ENCODE measurements at places on chromosomes 13 and 19. TPM values are rescaled to one million over a fixed set of nuclear protein-coding genes. Genes with fewer than 3 reads are reported as not detected.

ALOX5AP gene
- not detected for total RNA-seq

- no peak for DNase-seq
- H3K27ac ChIP-seq: no peak overlapping the region
- peaks cover 8% of the 10 kb centered on the region for H3K36me3 ChIP-seq
- no peak overlapping the region for H3K4me3 ChIP-seq
- H3K27me3 ChIP-seq: no peaks in the 10 kb centered on the region
These were observed 28.9 kb downstream of the MLLT1 start for GRCh38 chr19:6250909-6251308.

CILP2 gene
- total RNA-seq: 0.77 TPM

- H3K27ac ChIP-seq: no peak overlapping the region
- H3K4me1 ChIP-seq: no peaks in the 10 kb centered on the region
These were observed 153.7 kb upstream of the VSTM2B start for GRCh38 chr19:29372091-29372415.

DNA sequence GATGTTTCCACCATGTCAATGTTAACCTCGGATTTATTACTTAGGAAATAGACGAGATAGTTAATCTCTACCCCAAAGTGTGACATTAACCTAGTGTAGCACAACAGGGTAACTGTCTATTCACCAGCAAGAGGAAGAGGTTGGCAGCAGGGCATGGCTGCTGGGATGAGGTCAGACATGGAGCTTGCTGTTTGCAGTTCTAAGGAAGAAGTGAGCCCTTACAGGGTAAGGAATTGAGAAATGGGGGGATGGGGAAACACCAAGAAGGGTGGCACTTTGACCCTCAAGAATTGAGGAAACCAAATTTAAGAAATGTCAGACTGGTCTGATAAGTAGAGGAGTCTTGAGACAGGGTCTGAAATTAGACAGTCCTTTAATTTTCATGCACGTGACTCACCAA lies 62.4 kb downstream of the MBD3L2B start:
- H3K4me1 ChIP-seq: no peaks in the 10 kb centered on the region
- H3K27me3 ChIP-seq: no peaks in the 10 kb centered on the region
- H3K36me3 ChIP-seq: no peaks in the 10 kb centered on the region
- no peak overlapping the region for H3K4me3 ChIP-seq
- H3K27ac ChIP-seq: no peak overlapping the region

DNA sequence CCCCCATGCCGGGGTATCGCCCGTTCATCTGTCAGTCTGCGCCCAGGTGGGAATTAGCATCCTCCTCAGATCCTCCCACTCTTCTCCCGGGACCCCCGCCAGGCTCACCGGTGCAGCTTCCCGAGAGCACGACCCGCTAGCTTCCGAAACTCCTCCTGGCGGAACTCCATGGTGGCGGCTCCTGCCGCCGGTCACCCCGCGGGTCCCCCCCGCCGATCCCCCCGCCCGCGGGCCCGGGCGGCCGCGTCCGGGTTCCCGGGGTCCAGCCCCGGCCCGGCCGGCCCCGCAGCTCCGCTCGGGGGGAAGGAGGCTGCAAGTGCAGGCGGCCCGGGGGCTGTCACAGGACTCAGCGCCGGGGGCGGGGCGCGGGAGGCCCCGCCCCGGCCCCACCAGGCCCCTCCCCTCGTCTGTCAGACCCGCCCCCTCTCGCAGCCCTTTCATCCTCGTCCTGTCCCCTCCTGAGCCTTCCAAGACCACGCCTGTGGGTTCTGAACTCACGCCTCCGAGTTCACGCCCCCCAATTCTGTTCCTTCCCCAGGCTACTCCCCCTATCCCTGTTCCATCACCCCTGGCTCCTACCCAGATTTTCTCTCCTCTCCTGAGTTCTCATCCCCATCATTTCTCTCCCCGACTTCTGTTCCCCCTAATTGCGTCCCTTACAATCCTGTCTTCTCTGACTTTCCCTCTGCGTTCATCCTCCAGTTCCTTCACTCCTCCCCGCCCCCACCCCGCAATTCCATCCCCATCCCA lies at the start of gene SLC17A7:
SLC17A7 (minus strand) TSS at position 318 of the 750 bp plus-strand sequence; CDS start at position 170, 148 bp downstream.
- DNase-seq: peak; percentile 71
- H3K36me3 ChIP-seq: no peaks in the 10 kb centered on the region

- H3K27ac ChIP-seq: no peak overlapping the region
- no peaks in the 10 kb centered on the region for H3K36me3 ChIP-seq
- no peaks in the 10 kb centered on the region for H3K27me3 ChIP-seq
- H3K4me1 ChIP-seq: no peaks in the 10 kb centered on the region
- H3K4me3 ChIP-seq: peak overlapping the region; percentile 74
- no peak for DNase-seq
These were observed 1.3 kb upstream of the ZNF181 start for GRCh38 chr19:34732612-34733211.

CACTIN gene
- total RNA-seq: 36.3 TPM

- H3K27me3 ChIP-seq: no peaks in the 10 kb centered on the region
- DNase-seq: peak; percentile 39
- no peak overlapping the region for H3K27ac ChIP-seq
- no peaks in the 10 kb centered on the region for H3K36me3 ChIP-seq
These were observed 236.4 kb downstream of the ATP8A2 start for GRCh38 chr13:25608181-25608580.

DNA sequence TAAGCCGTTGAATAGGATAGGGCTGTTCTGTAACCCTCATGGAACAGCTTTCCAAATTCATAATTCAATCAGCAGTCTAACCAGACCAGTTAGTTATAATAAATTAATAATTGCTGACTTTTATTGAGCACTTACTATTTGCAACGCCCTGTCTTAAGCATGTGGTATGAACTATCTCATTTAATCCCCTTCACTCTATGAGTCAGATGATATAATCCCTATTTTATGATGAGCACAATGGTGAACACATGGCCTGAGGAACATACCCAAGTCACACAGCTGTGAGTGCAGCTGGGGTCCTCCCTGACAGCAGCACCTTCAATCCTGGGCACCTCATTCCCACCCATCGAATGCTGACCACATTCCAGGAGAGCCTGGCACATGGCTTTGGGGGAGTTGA lies 28.0 kb upstream of the SACS start:
- H3K4me3 ChIP-seq: no peak overlapping the region
- H3K27me3 ChIP-seq: no peaks in the 10 kb centered on the region
- no peak overlapping the region for H3K27ac ChIP-seq

DNA sequence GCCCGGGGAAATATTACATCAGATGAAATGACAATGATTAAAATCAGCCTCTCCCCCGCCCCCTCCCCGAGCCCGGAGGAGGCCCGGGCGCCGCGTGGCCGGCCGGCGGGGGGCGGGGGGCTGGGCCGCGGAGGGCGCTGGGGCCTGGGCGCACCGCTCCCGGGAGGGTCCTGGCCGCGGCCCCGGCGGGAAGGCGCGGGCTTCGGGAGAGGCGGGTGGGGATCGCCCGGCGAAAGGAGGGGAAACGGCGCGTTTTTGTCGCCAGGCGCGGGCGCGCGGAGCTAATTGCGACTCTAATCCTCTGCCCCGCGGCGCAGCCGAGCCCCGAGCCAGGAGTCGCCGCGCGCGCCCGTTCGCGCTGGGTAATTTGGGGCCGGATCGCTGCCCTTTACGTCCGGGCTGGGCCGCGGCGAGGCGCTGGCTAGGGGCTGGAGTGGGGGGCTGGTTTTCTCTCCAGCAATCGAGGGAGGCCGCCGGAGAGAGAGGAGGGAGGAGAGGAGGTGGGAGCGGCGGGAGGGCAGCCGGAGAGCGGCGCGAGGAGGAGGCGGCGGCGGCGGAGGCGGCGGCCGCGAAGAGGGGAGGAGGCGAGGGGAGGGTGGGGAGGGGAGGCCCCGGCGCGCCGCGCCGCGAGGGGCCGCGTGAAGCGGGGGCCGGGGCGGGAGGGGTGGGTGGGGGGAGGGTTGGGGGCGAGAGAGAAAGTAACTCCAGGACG lies at the start of gene KCTD15:
KCTD15 (plus strand) TSS at position 707 of the 712 bp plus-strand sequence. CDS start 3,585 bp downstream, outside the sequence.
- H3K27ac ChIP-seq: peak within 1 kb of the TSS; percentile 84
- H3K36me3 ChIP-seq: no peaks in the 10 kb centered on the region
- peak; percentile 61 for DNase-seq
- peaks cover 28% of the 10 kb centered on the region for H3K27me3 ChIP-seq
- H3K4me3 ChIP-seq: peak within 1 kb of the TSS; percentile 71

MBD3L2 gene
- not detected for total RNA-seq

- peaks cover 12% of the 10 kb centered on the region for H3K4me1 ChIP-seq
- H3K36me3 ChIP-seq: no peaks in the 10 kb centered on the region
- H3K4me3 ChIP-seq: no peak overlapping the region
- peaks cover 25% of the 10 kb centered on the region for H3K27me3 ChIP-seq
- H3K27ac ChIP-seq: no peak overlapping the region
These were observed 97.3 kb upstream of the SOX1 start for GRCh38 chr13:111969551-111970135.

DNA sequence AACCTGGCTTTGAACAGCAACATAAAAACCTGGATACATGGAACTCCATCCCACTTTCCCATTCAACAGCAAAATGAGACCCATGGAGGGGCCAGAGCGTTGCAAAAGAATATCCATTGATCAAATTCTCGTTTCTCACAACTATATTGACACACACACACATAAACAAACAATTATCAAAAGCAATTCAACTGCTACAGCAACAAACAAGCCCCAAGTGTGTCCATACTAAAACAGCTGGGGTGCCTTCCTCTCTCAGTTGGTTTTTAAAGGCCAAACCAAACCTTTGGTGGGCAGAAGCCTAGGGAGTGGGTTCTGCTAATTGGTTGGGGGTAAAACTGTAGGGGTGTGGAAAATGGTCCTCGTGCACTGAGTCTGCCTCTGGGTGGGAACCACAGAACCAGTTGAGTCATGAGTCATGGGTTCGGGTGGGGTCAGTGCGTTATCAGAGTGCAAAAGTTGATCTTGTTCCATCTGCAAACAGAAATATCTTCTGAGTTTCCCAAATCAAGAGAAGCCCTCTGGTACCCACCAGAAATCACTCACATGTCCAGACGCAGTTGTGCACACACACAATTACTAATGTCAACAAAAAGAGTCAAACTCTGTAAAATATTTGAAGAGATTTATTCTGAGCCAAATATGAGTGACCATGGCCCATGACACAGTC lies 18.5 kb downstream of the GPR42 start:
- no peak overlapping the region for H3K4me3 ChIP-seq
- H3K36me3 ChIP-seq: no peaks in the 10 kb centered on the region
- H3K4me1 ChIP-seq: no peaks in the 10 kb centered on the region
- H3K27me3 ChIP-seq: no peaks in the 10 kb centered on the region

- no peaks in the 10 kb centered on the region for H3K36me3 ChIP-seq
- peaks cover 66% of the 10 kb centered on the region for H3K27me3 ChIP-seq
- H3K27ac ChIP-seq: no peak overlapping the region
- no peak for DNase-seq
These were observed 8.1 kb downstream of the ARHGEF7 start for GRCh38 chr13:111123221-111123620.

- no peak overlapping the region for H3K27ac ChIP-seq
- no peaks in the 10 kb centered on the region for H3K27me3 ChIP-seq
- no peak for DNase-seq
- no peaks in the 10 kb centered on the region for H3K36me3 ChIP-seq
These were observed 16.3 kb downstream of the EPS15L1 start for GRCh38 chr19:16455489-16455888.

TMPRSS9 gene
- not detected for total RNA-seq

- H3K4me1 ChIP-seq: no peaks in the 10 kb centered on the region
- no peaks in the 10 kb centered on the region for H3K27me3 ChIP-seq
- H3K36me3 ChIP-seq: no peaks in the 10 kb centered on the region
These were observed 16.5 kb upstream of the LATS2 start for GRCh38 chr13:21077788-21078353.
